ENCODE measurements at places on chromosomes 16 and 17.

- no peaks in the 10 kb centered on the region for H3K27me3 ChIP-seq
- H3K4me1 ChIP-seq: peaks cover 14% of the 10 kb centered on the region
- DNase-seq: no peak
- no peaks in the 10 kb centered on the region for H3K36me3 ChIP-seq
- no peak overlapping the region for H3K27ac ChIP-seq
Observed at GRCh38 chr17:77125432-77125901, 15.3 kb upstream of the SEC14L1 start.

DNA sequence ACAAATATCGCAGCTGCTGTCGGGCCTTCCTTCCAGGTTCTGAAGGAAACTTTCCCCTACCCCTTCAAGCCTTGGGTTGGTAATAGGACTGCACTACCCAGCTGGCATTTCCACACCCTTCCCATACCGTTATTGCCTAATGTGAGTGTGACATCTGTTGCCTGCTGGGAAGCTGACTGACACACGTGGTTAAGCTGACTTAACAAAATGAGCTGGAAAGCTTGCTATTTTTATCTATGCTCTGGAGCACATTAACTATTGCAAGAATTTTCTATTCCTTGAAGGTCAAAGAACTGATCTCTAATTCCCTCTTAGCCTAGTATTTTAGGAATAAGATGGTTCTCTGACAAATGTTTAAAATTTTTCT, 79.5 kb downstream of the PMP22 start:
- H3K4me3 ChIP-seq: no peak overlapping the region
- H3K4me1 ChIP-seq: no peaks in the 10 kb centered on the region
- H3K27ac ChIP-seq: no peak overlapping the region
- DNase-seq: no peak

DNA sequence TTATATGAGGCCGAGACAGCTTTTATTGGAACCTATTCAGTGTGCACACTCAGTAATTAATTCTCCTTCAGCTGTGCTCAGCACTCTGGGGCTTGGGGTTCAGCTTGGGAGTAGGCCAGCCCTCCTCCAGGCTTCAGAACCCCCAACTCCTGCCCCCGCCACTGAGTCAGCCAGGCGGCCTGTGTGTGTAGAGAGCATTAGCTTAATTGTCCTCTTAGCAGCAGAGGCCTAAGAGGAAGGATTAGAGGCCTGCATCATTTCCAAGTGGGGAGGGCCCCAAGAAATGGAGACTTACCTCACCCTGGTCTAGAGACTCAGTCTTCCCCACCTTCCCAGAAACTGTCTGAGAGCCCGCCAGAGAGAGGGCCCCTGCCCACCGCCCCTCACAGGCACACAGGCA, 772 bp downstream of the PRSS53 start:
- H3K4me1 ChIP-seq: no peaks in the 10 kb centered on the region
- H3K4me3 ChIP-seq: no peak overlapping the region
- no peaks in the 10 kb centered on the region for H3K27me3 ChIP-seq
- peaks cover 23% of the 10 kb centered on the region for H3K36me3 ChIP-seq
- H3K27ac ChIP-seq: no peak overlapping the region
- peak; percentile 21 for DNase-seq

- H3K27me3 ChIP-seq: no peaks in the 10 kb centered on the region
- no peaks in the 10 kb centered on the region for H3K36me3 ChIP-seq
- H3K4me3 ChIP-seq: no peak overlapping the region
- H3K27ac ChIP-seq: no peak overlapping the region
- no peaks in the 10 kb centered on the region for H3K4me1 ChIP-seq
Observed at GRCh38 chr16:11180489-11180888, 75.5 kb downstream of the SOCS1 start.

DNA sequence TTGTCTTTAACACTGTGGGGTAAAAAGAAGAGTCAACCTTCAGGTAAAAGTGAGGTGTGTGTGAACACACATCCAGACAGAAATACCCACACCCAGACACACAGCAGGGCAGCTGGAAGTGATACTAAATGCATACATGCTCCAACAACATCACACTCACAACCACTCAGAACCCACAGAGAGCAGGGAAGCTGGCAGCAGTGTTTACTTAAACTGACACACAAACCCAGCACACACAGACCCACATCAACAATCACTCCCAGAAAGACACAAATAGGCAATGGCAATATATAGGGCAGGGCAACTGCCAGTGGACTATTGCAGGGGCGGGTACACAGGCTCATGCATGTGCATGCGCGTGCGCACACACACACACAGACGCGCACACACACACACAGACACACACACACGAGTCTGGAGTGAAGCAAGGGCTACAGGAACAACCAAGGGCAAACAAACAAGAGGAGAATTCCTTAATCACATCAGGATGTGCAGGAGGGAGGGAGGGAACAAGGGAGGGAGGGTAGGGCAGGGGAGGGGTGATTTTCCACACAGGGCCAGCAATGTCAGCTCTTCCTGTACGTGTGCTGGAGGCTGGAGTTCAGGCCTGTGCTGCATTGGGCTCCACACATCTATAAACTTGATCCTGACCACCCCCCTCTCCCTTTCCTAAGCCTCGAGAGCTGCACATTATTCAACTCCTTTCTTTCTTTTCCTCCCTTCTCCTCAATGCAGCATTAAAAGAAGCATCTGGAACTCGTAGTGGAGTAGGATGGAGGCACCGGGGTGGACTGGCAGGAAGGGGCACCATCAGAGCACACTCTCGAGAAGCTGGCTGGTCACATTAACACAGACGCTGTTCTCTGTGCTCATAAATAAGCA, 30.1 kb downstream of the HIC1 start:
- no peaks in the 10 kb centered on the region for H3K27me3 ChIP-seq
- peaks cover 18% of the 10 kb centered on the region for H3K4me1 ChIP-seq
- H3K36me3 ChIP-seq: peaks cover 57% of the 10 kb centered on the region
- no peak overlapping the region for H3K4me3 ChIP-seq

Data from endodermal cell (in vitro differentiated cells).